DMS53 (cell line): ENCODE measurements at places on chromosomes 12 and 14.

DNA sequence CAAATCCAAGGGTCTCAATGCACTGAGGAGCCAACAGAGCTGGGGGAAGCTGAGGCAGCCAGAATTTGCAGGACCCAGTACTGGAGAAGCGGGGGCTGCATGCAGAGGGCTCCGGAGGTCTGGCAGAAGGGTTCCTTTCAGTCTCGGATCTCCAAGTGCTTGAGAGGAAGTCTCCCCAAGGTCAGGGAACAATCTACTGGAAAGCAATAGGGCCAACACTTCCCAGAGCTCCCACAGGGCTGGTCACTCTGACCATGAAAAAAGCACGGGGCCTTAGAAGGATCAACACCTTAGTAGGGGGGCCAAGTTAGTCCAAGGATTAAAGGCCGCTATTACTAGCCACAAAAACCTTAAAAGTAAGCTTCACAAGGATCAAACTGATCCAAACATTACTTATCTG is 31.7 kb downstream of the SPPL3 start:
- no peak for DNase-seq

- DNase-seq: peak; percentile 81
Measured at GRCh38 chr12:49622501-49623141, 740 bp upstream of the PRPF40B start.

- DNase-seq: peak; percentile 9
Measured at GRCh38 chr14:84375235-84375634, 1154.7 kb upstream of the FLRT2 start.

DNA sequence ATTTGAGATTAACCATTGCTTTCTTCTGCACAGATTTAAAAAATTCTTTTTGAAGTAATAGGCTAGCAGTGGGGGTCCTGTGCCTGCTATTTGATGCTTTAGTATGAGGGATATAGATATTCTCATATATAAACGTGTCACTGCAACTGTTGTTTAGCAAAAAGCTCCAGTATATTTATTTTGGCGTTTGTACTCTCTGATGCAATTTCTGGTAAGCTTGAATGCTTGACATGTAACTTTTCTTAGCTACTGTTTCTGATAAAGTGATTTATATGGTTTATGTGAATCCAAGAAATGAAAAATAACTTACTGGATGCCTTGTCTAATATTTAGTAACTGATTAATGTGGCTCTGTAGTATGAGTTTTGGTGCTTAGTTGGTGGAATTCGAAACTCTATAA is 77.1 kb downstream of the TTLL5 start:
- DNase-seq: no peak

- DNase-seq: no peak
Measured at GRCh38 chr12:120095736-120096135, 20.8 kb downstream of the RAB35 start.

- no peak for DNase-seq
Measured at GRCh38 chr12:131258398-131258797, 304.7 kb downstream of the ADGRD1 start.
